ENCODE measurements at places on chromosomes 5 and 9.
A peak's percentile ranks its signal among the peaks of the same experiment; 100 is the strongest.

DNA sequence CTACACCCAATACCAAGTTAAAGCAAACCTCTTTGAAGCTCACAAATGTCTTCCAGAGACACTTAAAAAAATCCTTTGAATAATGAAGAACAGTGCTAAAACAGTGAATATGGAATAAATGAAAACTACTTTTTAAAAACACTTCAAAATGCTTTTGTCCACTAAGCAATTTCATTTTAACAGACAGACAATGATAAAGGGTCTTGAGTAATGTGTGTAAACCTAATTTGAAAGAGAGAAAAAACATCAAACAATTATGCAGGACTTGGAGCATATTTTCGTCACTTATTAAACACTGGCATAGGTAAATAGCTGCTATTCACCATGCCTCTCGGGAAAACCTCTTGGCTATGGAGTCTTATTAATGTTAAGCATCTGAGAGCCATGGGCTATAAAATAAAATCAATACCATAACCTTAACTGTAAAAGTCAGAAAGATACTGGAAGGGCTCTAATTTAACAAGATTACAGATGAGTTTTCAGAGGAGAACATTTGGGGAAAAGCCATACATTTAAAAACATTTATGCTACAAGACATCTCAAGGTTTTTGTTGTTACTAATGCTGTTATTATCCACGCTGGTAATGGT is 177.8 kb downstream of the NFIB start:
- no peak for DNase-seq

DNA sequence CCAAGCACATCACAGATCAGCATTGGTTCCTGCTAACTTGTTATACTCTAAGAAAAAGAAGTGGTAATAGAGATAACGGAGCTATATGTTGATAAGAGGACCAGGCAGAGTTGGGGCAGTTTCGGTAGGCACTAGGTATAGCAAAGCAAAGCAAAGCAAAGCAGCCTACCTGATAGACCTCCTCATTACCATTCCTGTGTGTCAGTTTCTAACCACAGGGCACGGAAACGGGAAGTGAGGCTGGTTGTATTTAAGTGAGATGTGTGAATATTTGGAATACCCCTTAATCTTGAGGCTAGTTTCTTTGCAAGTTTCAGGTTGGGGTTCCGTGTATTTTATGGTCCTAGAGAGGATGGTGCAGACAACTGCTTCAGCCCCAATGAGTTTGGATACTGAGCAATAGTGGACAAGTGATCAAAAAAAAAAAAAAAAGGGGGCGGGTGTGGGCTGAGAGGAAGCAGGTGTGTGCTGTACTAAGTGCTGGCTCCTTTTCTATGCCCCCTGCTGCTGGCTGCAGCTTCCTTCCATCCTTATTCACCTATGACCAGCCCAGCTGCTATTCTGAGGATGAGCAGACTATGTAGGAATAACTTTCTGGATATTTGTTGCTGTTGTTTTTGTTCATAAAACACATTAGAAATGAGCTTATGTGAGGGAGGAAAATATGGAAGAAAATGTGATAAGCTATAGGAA is 183.3 kb downstream of the SH3GL2 start:
- DNase-seq: no peak

- no peak for DNase-seq
Observed at GRCh38 chr9:113886026-113886369, 9.9 kb downstream of the ZNF618 start.

- DNase-seq: no peak
Observed at GRCh38 chr5:136724161-136724560, 358.8 kb upstream of the TRPC7 start.

DNA sequence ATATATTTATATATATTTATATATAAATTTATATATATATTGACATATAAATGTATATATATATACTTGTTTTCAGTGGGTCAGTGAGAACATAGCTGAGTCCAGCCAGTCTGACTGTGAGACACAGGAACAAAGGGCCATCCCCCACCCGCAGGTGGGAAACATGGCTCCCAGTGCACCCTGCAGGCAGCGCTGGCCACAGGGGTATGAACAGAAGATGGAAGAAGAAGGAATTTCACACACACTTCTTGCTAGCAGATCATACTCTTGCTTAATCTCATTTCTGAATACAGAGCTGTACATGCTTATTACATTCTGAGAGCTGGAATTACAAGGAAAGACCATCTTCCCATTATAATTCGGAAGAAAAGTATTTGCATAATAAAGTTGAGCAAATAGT is 595.4 kb downstream of the IRX1 start:
- DNase-seq: no peak

GRCh38 chr9:110029429-110029955 is 178.5 kb downstream of the C9orf152 start:
- peak; percentile 76 for DNase-seq

GRCh38 chr9:81370650-81371049 is 318.7 kb downstream of the TLE1 start:
- no peak for DNase-seq

GRCh38 chr9:119788921-119789320 is 419.7 kb upstream of the BRINP1 start:
- DNase-seq: no peak

GRCh38 chr9:79360387-79361347 is 211.1 kb upstream of the TLE4 start:
- peak; percentile 57 for DNase-seq

GRCh38 chr9:95981761-95982390 is 106.4 kb downstream of the ERCC6L2 start:
- no peak for DNase-seq

GRCh38 chr9:90881648-90882047 is 80.0 kb downstream of the SYK start:
- DNase-seq: no peak

DNA sequence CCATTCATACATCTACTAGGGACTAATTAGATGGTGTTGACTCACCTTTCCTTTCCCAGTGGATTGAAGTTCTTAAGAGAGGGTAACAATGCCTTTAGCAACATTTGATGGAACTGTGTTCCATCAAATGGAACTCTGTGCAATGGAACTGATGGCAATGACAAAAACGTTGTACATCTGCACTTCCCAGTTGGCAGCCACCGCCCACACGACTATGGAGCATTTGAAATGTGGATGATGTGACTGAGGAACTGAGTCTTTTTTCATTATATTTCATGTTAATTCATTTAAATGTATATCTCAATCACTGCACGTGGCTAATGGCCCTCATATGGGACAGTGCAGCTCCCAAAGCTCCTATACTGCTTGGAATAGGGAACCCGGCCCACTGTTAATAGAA is 39.0 kb upstream of the ICE1 start:
- DNase-seq: no peak

GRCh38 chr5:139577689-139578290 is 16.7 kb downstream of the UBE2D2 start:
- DNase-seq: no peak

- no peak for DNase-seq
Observed at GRCh38 chr5:135589152-135589551, 10.4 kb upstream of the CXCL14 start.

DNA sequence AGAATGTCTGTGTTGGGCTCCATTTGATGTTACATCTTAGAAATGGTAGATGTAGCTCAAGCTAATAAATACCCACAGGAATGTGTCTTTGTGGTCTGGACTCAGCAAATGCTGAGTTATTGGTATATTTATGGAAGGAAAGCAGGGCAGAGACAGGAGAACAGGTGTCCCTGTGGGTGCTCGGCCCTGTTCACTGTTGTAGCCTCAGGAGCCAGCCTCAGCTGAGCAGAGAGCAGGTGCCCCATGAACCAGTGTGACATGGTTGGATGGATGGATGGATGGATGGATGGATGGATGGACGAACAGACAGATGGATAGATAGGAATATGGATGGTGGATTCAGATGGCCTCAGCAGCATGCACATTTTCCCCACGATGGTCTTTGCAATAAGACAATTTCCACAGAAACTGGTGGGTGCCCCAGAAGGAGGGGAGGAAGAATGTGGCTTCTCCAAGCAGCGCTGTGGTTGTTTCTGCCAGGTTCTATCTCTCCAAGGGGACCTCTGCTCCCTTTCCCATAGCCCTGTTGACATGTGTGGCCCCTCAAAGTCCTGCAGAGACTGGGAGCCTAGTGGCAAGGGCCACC is 8.2 kb upstream of the IRF1 start:
- no peak for DNase-seq

GRCh38 chr9:89680547-89681467 is 76.0 kb downstream of the GADD45G start:
- no peak for DNase-seq

DNA sequence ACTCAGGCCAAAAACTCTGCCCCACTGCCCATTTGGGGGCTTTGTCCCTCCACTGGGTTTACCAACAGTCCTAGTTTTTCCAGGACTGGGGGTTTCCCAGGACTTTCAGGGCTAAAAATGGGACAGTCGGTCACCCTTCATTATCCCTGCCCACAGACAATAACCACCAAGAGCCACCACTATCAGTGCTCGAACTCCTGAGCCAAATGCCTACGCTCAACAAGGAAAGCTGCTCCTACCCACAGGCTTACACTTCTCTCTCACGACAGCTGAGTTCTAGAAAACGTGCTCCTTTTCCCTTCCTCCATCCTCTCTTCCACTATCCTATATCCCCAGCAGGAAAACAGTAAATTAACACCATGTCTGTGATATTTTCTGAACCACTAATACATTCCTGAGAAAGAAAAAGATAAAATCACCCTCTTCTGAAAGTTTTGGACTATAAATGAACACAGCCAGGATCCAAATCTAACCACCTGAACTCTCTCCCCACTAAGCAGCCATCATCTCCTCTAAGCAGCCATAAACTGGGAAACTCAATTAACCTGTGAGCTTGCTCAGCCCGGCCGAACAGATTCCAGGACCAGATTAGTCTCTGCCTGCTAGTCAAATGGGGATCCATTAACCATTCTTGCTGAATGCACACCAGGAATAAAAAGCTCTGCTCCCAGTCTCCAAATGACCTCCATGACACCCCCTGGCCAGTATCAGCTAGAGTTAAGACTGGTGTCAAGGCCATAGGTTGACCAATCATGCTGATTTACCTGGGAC is 41.8 kb downstream of the KLHL3 start:
- DNase-seq: no peak

DNA sequence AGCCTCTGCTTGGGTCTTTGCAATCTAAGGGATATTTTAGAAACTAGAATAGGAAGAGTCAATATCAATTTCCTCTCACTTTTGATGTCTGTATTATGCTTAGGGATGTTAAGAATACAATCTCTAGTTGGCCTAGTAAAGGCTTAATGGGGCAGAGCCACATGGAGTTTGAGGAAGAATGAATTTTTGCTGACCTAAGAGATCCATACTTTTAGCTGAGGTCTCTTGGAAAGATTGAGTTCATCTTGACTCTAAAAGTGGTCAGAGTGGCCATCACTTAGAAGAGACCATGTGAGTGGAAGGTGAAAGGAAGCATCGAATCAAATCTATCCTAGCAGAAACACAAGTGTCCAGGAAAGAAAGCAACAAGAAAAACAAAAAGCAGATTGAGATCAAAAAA is 92.2 kb upstream of the SLC28A3 start:
- no peak for DNase-seq

- no peak for DNase-seq
Observed at GRCh38 chr5:73592551-73592950, 27.0 kb downstream of the UTP15 start.

DNA sequence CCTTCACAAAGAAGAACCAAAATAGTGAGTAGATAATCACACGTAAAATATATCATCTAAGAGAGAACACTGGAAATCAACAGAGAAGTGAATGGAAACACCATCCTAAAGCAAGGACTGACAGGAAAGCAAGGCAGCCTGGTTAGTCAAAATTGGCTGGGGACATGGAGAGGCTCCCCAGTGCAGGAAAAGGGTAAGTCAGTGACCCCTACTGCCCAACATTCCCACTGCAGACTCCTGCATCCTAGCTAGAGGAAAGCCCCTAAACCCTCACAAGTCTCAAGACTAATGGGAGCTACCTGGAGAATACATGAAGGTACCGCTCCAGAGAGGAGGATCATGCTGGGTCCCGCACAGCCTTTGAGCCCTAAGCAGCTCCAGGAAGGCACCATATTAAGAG is 60.1 kb downstream of the ZDHHC21 start:
- no peak for DNase-seq

DNA sequence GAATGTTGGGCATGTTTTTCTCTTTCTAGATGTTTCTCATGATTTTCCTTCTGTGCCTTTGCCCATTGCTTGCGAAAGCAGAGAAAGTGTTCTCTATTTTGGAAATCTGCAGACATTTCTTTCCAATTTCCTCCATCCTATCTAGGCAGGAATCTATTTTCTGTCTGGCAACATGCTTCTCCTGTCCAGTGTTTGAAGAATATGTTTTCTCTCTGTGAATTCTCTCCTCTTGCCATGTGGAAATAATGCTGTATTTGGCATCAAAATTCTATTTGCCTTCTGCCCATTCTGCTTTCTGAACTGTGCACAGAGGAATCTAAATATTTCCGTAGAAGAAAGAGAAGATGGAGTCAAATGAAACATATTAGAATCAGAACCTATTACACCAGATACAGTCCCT is 833.3 kb downstream of the CDH9 start:
- DNase-seq: no peak

- no peak for DNase-seq
Observed at GRCh38 chr5:54883374-54884194, 101.8 kb downstream of the ESM1 start.

DNA sequence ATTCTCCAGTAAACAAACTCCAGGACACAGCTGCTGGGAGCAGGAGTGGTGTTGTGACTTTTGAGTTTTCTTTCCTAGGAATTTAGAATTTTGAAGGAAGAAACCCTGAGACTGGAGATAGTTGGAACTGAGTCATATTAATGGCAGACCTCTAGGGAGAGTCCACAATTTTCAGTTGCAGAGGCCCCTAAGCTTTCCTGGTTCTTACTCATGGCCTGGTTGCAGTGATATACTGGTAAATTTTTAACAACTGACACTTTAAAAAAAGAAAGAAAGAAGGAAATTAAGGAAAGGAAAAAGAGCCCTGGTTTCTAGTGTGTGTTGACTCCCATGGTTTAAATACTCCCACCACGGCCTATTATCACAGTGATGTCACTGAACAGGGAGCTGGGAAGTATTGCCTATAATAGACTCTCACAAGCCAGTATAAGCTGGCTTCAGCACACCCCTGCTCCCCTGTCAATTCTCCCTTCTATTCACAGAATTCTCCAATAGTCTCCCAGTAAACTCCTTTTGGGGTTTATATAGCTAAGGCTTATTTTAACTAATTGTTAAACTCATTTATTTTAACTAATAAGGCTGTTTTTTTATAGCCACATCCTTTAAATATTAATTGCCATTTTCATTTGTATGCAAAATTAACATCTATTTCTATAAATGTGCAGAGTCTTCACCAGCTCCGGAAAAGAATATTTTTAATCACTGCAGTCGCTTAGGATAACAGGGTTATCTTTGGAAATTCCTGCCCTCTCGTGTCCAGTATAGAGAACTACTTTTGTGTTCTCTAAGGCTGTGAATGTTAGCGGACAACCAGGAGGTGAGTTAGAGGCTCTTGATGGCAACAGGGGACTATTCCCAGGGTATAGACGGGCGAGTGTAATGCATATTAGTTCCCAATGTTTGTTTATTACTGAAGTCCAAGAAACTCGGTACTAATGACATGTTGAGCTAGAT is 59.7 kb downstream of the GGTA1 start:
- no peak for DNase-seq

Data from fibroblast of skin of left biceps (primary cell).